Stimulated activated CD8-positive, alpha-beta memory T cell treated with anti-CD3 and anti-CD28 coated beads, Interleukin-7, amount 100 ng/mL, for 1 hour (primary cell): ENCODE measurements at places on chromosomes 12 and 14.
A peak's percentile ranks its signal among the peaks of the same experiment; 100 is the strongest.

DNA sequence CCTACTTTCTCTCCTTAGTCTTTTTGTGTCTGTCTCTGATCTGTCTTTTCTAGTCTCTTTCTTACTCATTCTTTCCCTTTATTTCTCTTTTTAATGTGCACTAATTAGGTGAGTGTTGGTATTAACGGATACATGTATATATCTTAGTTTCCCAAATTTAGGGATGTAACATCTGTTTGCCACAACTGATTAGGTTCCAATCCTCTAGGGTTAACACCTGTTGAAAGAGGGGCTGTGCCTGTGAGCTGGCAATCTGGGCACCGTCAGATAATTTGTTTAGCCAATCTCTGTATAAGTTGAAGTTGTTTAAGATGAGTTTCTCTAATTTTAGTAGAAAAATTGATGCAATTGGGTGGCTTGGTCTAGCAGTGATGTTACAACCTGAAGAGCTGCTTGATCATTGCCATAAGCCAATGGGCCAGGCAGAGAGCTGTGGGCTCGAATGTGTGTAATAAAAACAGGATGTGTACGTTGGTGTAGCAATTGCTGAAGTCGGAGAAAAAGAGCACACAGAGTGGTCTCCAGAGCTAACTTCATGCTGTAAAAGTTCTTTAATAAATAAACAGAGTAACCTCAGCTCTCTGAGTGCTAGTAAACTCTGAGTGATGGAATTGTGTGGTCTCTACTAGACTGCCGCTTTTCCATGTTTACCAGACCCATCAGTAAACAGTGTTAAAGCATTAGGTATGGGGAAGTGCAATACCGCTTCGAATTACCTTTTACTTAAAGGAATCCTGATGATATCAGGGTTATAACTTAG, 18.3 kb upstream of the LYZ start:
- no peak for DNase-seq

- DNase-seq, result no peak
These were observed 232.3 kb upstream of the KITLG start for GRCh38 chr12:88812610-88813009.

GRCh38 chr14:78902010-78902623, 731.9 kb downstream of the NRXN3 start:
- DNase-seq, result no peak

- DNase-seq, result no peak
These were observed 11.4 kb upstream of the RNF34 start for GRCh38 chr12:121388421-121388981.

DNA sequence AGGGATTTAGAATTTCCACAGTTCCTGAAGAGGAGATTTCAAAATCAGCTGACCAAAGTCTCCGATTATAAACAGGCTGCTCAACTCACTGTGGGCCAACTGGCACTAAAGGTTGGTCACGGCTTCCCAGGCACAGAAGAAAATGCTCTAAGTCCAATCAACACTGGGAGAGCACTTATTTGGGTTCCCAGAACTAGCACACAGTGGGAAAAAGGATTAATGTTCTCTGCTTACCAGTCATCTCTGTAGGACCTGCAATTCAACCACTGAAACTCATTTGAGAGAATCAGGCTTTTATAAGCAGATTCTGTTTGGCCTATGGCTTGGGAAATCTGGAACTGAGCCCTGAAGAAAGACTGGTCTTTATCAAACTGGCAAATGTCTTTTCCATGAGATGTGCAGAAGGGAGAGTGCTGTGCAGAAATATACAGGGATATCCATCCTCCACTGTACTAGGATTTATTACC, 49.4 kb downstream of the ABCC9 start:
- DNase-seq, result no peak

GRCh38 chr14:30564868-30565248, 5.9 kb downstream of the G2E3 start:
- no peak for DNase-seq

DNA sequence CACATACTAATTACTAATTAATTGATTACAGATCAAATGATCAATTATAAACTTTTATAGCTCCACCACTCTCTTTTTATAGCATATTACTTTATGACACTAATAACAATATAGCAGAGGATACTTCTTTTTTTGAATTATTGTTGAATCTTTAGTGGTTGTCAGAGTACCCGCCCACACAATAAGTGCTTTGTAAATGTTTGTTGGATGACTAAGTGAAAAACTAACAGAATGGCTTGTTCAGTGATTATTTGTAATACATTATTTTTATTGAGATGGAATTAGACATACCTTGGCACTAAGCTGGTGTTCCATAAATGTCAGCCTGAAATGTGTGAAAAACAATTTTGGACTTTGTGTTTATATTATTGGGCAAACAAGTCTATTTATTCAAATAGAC, 670.5 kb upstream of the ATXN7L3B start:
- no peak for DNase-seq

- DNase-seq, result no peak
These were observed 4.7 kb downstream of the FOS start for GRCh38 chr14:75283162-75283832.

DNA sequence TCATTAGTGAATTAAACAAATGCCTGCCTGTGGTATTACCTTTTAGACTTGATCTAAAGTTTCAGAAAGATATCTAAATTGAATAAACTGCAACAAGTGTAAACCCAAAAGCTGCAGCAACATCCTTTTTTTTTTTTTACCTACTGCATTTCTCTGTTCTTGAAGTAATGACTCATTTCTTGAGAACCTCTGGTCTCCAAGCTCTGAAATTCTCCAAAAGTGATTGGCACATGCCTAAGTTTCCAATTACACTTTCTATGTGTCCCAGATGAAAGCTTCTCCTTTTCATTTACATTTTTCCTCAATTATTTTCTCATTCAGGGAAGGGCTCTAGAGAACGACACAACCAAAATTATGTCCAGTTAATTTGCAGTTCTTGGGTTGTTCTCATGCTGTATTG, 435.2 kb upstream of the DCN start:
- DNase-seq, result no peak

GRCh38 chr12:54373649-54374561, 9.6 kb upstream of the GPR84 start:
- DNase-seq, result no peak

GRCh38 chr12:15474766-15475165, 152.5 kb downstream of the PTPRO start:
- DNase-seq, result no peak

DNA sequence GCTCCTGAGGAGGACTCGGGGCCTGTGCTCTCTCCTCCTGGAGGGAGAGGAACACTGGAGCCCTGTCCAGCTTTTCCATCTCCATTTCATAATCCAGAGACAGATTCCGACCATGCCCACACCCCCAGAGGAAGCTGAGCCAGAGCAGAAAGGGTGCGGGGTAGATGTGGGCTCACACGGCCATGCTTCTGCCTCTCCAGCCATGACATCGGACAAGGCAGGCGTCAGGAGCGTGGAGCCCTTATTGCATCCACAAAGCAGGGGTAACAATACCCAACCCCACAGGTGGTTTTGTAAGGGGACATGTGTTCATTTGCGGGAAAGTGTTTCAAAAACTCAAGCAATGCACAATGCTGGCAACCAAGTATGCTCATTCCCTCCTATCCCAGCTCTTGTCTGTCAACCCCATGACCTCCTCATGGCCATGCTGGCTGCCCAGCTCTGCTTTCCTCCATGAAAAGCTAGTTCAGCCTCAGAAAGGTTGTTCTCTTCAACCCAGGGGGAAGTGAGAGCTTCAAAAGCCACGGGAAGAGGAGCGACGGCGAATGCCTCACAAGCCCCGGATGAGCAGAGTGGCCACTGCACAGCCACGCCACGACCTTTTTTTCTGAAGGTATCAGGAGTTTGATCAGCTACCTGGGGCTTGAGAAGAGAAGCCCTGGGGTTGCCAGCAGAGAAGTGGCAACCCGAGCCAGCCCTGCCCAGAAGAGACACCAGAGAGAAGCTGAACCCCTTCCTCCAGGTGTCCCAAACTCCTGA, 161.7 kb downstream of the DPF3 start:
- DNase-seq, result no peak

- no peak for DNase-seq
These were observed 769.4 kb upstream of the USP15 start for GRCh38 chr12:61490526-61491498.

- no peak for DNase-seq
These were observed 72.3 kb upstream of the DHRS4 start for GRCh38 chr14:23881282-23881681.

GRCh38 chr14:35687335-35687939, 121.7 kb downstream of the RALGAPA1 start:
- DNase-seq, result no peak

DNA sequence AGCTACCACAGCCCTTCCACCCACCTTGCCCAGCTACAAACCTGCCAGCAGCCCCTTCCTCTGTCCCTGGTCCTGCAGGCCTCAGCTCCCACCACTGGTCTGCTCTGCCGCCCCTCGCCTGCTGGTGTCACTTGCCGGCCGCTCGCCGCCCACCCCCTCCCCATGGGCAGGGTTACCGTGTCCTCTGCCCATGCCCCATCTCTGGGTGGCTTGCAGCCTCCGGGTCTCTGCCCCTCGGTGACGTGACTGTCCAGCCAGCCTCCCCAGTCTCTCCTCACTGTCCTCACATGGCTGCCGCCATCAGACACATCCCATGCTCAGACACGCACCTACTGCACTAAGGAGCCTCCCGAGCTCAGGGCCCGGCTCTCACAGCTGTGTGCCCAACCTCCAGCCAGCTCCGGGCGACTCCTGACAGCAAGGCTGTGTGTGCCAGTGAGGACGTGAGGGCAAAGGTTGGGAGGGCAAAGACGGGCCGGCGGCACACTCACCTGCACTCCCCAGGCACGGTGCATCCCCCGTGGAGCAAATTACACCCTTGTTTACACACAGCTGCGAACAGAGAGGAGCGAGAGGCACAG, 13.4 kb downstream of the JAG2 start:
- DNase-seq, result no peak

DNA sequence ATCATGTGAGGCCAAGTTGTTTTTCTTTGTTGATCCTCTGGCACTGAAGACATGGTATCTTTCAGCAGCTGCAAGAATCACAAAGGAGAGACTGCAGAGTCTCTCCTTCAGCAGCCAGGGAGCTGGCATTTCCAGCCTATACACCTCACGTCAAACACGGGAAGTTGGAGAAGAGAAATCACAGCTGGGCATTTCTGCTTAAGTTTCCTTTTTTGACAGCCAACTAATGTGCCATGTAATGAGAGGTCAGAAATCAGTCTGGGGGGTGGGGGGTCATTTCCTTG, 28.3 kb downstream of the PHLDA1 start:
- DNase-seq, result no peak

GRCh38 chr12:124083708-124084107, 110.7 kb downstream of the ZNF664 start:
- no peak for DNase-seq

GRCh38 chr12:124556896-124557501, 10.4 kb downstream of the NCOR2 start:
- DNase-seq, result no peak

- DNase-seq, result no peak
These were observed 163.8 kb upstream of the CCDC198 start for GRCh38 chr14:57657487-57657886.

DNA sequence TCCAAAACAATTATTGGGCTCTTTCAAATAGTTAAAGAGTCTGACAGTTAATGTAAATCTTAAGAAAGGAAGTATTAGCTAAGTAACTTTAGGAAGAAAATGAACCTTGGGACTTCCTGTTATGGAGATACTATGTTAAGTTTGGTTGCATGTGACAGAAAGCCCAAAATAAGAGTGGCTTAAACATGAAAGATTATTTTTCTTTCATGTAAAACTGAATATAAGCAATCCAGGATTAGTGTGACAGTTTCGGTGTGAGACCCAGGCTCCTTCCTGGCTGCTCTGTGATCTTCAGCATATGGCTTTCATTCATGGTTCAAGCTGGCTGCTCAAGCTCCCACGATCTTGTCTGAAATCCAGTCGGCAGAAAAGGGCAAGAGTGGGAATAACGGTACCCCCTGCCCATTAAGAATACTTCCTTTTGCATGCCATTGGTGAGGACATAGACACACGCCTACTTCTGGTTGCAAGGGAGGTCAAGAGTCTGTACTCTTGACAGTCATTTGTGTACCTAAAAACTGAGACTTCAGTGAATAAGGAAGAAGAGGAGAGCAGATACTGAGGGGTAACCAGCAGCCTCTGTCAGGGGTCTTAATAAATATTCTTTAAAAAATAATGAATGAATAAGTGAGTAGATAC, 2.2 kb upstream of the RPAP3 start:
- DNase-seq, result no peak

GRCh38 chr12:99978152-99978551, 6.6 kb downstream of the ANKS1B start:
- DNase-seq, result no peak

DNA sequence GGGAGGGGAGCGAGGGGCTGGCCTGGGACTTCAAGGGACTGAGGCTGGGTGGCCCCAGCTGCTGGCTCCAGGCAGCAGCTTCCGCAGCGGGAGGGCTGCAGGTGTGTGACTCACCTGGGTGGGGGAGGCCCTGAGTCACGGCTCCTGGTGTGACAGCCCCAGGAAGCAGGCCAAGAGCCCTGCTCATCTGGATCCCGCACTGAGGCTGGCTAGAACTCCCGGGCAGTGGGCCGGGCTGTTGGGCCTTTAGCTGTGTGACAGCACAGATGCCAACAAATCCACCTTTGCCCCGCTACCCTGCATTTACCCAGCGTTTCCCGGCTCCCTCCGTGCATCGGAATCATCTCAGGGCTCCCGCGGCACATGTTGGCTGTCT, 180.0 kb upstream of the PRMT8 start:
- no peak for DNase-seq

GRCh38 chr14:102891111-102891510, 31.4 kb upstream of the AMN start:
- DNase-seq, result no peak

- DNase-seq, result no peak
These were observed 178.8 kb downstream of the NTS start for GRCh38 chr12:86052921-86053320.

DNA sequence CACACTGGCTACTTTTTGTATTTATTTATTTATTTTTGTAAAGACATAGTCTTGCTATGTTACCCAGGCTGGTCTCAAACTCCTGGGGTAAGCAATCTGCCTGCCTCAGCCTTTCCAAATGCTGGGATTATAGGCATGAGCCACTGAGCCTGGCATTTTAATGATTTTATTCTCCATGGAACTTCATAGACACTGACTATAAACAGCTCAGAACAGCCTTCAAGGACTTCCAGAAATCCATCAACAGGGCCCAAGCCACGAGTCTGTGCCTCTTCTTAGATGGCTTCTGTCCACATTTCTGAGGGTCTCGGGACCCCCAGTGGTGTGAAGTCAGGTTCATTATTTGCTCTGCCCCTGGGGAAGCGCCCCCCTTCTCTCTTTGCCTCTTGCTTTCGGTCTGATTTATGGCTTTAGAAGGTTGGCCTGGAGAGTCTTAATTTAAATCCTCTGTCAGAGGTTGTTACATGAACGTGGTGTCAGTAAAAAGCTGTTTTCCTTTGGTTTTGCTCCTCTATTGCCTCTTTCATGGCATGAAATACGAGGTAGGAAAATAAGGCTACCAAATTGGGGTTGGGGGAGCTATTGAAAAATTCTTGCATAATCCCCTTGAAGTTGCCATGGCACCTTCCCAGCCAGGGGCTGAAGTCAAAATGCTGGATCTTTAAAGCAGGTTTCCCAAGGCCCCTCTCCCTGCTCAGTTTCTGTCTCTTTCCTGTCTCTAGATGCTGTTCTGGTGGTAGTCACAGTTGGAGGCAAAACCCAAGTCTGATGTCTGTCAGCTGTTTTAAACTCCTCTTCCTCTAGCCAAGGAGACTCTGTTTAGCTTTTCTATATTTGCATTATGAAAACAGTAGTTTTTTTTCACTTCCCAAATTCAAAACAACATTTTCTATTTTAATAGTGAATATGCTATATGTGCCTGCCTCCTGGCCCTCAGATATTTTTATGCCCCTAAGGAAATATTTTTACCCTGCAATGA, 129.4 kb downstream of the SMOC1 start:
- DNase-seq, result no peak

GRCh38 chr12:51269174-51270066, 795 bp downstream of the SMAGP start:
- DNase-seq, result peak; percentile 40
